ENCODE measurements at places on chromosomes 16 and 17. TPM values are rescaled to one million over a fixed set of nuclear protein-coding genes. Genes with fewer than 3 reads are reported as not detected.

The CCL4 gene
- total RNA-seq = 0.29 TPM

The SHCBP1 gene
- total RNA-seq = 0.19 TPM

The CCR7 gene
- total RNA-seq = 0.75 TPM

The JMJD8 gene
- 38.5 TPM for total RNA-seq

The CD300E gene
- 0.32 TPM for total RNA-seq

The TNK1 gene
- total RNA-seq = 1.4 TPM

DNA sequence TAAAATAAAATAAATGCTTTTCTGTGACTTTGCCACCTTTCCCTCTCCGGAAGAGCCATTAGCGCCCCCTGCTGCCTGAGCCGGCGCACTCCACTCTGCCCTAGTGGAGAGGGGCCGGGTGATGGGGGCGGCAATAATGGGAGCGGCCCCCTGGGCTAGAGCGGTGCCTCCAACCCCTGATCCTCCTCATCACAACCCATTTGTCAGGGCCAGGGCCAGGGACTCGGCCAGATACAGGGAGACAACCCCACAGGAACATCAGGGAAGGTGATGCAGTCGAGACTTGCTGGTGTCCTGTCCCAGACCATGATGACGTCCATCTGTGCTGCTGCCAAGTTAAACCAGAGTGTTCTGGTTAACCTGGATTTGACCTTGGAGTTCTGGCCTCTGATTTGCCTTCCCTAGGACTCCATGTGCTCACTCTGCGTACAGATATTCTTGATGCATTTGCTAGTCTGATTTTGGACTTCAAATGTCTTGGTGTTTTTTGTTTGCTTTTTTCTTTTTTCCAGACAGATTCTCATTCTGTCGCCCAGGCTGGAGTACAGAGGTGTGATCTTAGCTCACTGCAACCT is 46.1 kb upstream of the BPTF start:
- H3K27ac ChIP-seq = no peak overlapping the region
- H3K4me1 ChIP-seq = no peaks in the 10 kb centered on the region
- H3K36me3 ChIP-seq = no peaks in the 10 kb centered on the region
- H3K27me3 ChIP-seq = no peaks in the 10 kb centered on the region
- DNase-seq = peak; percentile 63
- H3K4me3 ChIP-seq = no peak overlapping the region

GRCh38 chr16:84194470-84195200 is 3.7 kb downstream of the ADAD2 start:
- no peaks in the 10 kb centered on the region for H3K36me3 ChIP-seq
- H3K4me3 ChIP-seq = no peak overlapping the region
- H3K4me1 ChIP-seq = no peaks in the 10 kb centered on the region

DNA sequence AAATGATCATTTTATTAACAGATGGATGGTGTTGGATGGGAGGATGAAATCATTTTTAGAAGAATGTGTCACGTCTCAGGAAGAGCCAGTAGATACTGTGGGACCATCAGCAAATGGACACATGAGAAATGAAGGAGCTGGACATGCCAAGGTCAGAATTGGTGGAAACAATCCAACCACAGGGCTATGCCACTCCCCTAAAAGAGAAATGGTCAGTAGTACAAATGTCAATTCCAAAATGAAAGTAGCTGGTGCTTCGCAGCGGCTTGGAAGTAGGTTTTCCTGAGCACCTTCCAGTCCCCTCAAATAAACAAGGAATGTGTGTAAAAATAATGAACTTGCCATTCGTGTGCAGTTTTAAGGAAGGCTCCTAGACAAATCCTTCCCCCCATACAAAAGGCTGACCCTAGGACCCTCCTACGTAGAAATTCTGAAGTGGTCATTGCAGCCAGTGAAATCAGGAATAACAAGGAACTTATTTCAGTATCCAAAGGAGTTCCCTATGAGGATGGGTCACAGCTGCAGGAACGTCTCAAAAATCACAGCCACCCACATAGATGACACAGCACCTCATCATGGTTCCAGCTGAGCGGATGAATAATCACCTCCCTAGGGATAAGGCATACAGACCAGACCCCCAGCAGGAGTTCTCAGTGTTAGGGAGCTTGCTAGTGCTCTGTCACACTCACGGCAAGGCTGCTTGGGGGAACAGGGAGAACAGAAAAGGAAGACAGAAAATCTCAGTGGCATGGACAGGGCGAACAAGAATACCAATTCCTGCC is 239.2 kb downstream of the HS3ST3A1 start:
- H3K4me1 ChIP-seq = no peaks in the 10 kb centered on the region
- no peak overlapping the region for H3K4me3 ChIP-seq
- no peak for DNase-seq
- H3K27ac ChIP-seq = no peak overlapping the region
- no peaks in the 10 kb centered on the region for H3K27me3 ChIP-seq

DNA sequence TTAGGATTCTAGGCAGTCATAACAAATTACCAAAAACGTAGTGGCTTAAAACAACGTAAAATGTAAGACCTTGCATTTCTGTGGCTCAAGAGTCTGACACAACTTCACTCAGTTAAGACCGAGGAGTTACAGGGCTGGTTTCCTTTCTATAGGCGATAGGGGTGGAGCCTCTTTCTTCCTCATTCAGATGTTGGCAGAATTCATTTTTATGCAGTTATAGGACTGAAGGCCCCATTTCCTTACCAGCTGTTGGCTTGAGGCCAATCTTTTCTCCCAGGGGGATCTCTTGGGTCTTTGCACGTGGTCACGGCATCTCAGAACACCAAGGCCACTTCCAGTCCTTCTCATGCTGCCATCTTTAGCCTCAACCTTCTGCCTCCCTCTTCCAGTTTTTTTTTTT is 145.2 kb downstream of the KCNJ2 start:
- no peaks in the 10 kb centered on the region for H3K36me3 ChIP-seq
- H3K4me1 ChIP-seq = no peaks in the 10 kb centered on the region
- no peak overlapping the region for H3K4me3 ChIP-seq
- no peaks in the 10 kb centered on the region for H3K27me3 ChIP-seq
- no peak overlapping the region for H3K27ac ChIP-seq
- no peak for DNase-seq

DNA sequence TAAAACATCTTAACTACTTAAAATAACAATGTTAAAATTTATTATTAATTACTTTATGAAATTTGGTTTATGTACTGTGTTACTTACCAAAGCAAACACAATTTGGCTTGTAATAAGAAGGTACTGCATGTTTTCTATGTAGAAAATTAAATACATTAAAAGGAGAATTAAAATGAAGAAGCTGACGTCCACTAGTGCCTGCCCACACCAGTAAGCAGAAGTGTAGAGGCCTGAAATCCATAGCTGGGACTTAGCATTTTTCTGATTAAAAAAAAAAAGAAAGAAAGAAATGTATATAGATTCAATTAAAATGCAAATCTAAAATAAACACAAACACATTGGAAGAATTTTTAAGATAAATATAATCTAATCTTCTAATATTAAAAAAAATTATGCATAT is 35.8 kb upstream of the ABCA9 start:
- no peak for DNase-seq
- H3K36me3 ChIP-seq = no peaks in the 10 kb centered on the region
- no peak overlapping the region for H3K4me3 ChIP-seq
- H3K4me1 ChIP-seq = no peaks in the 10 kb centered on the region

DNA sequence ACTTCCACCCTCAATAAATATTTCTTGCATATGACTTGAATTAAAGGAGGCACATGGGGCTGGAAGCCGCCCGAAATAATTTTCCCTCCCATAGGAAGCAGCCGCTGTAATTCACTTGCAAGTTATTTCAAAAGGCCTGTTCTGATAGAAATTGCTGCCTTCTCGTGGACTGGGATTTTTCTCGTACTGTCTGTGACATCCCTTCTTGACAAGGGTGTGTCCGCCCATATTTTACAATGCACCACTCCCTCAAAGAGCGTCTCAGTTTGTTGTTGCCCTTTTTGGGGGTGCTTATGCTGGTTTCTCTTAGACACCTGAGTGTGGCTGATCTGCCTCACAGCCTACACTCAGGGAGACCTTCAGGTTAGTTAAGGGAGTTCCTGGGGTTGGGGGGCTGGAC is 160.0 kb downstream of the MSI2 start:
- H3K27ac ChIP-seq = no peak overlapping the region
- no peaks in the 10 kb centered on the region for H3K27me3 ChIP-seq
- no peaks in the 10 kb centered on the region for H3K4me1 ChIP-seq
- H3K36me3 ChIP-seq = no peaks in the 10 kb centered on the region

- no peak overlapping the region for H3K27ac ChIP-seq
- no peak for DNase-seq
- no peak overlapping the region for H3K4me3 ChIP-seq
- H3K4me1 ChIP-seq = peaks cover 4% of the 10 kb centered on the region
- peaks cover 7% of the 10 kb centered on the region for H3K36me3 ChIP-seq
These were observed 39.5 kb downstream of the MRC2 start for GRCh38 chr17:62666801-62667591.

DNA sequence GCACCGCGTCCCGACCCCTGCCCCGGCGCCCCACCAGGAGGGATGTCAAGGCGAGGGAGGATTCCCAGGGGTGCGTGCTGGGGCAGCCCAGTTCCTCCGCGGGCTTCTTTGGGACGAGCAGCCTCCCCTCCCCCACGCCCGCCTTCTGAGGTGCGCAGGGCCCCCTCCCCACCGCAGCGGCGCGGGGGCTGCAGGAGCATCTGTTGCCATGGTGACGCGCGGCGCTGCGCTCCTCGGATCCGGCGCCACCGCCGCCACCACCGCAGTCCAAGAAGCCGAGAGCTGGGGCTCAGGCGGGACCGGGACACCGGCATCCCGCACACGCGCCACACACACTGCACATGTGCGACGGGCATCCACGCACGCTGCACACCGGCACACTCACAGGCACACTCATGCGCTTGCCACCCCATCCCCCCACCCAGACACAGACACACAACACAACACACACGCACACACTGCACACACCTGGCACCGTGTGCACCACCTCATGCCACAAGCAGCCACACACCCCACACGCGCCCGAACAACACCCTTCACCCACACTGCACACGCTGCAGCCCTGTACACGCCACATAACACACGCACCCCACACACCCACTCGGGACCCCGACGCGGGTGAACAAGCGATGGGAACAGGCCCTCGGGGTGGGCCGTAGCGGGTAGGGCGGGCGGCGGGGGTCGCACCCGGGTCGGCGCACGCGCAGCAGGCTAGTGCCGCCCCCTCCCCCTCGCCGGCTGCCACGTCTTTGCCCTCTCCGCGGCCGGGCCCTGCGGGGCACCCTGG is 17.0 kb downstream of the ENPP7 start:
- no peak overlapping the region for H3K4me3 ChIP-seq
- DNase-seq = peak; percentile 46
- H3K27ac ChIP-seq = no peak overlapping the region
- H3K36me3 ChIP-seq = no peaks in the 10 kb centered on the region

All from heart left ventricle (tissue), 16 donors.